ENCODE measurements at places on chromosomes 7 and 10. TPM values are rescaled to one million over a fixed set of nuclear protein-coding genes. Genes with fewer than 3 reads are reported as not detected.

- DNase-seq: no peak
These were observed 57.4 kb downstream of the DGKI start for GRCh38 chr7:137789215-137789882.

GRCh38 chr10:131787961-131788360 is 112.8 kb upstream of the PPP2R2D start:
- DNase-seq: no peak

DNA sequence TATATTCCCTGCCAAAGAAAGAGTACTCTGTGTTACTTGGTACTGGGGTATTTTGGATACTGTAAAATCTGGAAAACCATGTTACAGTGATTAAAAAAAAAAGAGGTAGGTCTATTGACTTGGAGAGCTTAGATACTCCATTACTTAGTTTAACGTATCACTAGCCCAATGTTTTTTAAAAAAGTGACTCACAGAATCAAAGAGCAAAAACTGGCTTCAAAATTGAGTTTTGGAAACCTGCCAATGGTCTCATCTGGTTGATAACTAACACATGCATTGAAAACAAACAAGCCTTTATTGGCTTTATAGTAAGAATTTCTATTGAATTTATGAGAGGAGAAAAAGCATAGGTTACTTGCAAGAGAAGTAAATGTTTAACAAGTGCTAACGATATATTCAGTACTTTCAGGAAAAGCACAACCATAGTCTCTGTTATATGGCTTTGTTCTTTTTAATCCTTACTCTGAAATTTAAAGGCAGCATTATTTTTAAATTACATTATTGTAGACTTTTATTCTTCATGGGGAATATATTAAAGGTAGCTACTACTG is 563.3 kb upstream of the SORCS1 start:
- peak; percentile 12 for DNase-seq

DNA sequence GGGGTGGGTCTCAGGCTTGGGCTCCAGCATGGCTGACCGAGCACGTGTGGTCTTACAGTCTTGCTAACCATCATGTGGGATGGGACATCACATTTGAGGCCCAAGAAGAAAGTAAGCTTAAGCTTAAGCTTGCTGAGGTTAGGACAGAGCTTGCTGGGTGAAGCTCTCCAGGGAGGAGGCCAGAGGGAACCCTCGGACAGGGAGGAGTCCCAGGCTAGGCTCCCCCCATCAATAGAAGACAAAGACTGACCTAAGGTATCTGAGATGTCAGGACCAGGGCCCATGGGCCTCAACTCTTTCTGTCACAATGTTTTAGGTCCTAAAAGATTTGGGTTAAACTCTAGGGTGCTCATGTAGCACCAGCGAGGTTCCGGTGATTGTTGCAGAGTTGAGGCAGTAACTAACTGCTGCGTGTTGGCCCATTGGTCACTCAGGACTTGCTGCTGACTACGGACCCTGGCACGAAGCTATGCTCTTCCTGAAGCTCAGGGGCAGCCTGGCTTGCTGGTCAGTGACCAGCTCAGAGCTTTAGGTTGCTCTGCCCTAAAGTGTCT is 10.5 kb downstream of the AKR1E2 start:
- no peak for DNase-seq

- no peak for DNase-seq
These were observed 21.6 kb upstream of the ZNF37A start for GRCh38 chr10:38072552-38072951.

- DNase-seq: no peak
These were observed 131.9 kb downstream of the SDK1 start for GRCh38 chr7:3432911-3433310.

DNA sequence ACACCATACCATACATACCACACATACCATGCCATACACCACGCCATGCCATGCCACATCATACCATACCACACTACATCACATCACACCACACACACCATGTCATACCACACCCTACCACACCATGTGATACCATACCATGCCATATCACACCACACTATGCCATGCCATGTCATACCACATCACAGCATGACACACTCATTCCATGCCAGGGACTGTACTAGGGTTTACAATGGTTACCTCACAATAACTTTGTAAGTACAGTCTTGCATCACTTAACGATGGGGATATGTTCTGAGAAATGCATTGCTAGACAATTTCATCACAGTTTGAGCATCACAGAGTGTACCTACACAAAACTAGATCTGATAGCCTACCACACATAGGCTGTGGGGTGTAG is 14.5 kb downstream of the PYROXD2 start:
- DNase-seq: no peak

DNA sequence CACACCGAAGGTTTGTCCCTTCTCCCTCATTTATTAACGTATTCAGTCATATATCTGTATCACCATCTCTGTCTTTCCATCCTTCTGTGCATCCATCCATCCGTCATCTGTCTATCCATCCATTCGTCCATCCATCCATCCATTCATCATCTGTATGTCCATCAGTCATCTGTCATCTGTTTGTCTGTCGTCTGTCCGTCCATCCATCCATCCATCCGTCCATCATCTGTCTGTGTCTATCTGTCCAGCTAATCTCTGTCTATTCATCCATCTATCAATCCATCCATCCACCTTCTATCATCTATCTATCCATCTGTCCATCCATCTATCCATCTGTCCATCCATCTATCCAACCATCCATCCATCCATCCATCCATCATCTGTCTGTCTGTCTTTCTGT is 213.9 kb downstream of the TYW1 start:
- DNase-seq: no peak

- no peak for DNase-seq
These were observed 33.8 kb downstream of the MICALL2 start for GRCh38 chr7:1425292-1426136.

DNA sequence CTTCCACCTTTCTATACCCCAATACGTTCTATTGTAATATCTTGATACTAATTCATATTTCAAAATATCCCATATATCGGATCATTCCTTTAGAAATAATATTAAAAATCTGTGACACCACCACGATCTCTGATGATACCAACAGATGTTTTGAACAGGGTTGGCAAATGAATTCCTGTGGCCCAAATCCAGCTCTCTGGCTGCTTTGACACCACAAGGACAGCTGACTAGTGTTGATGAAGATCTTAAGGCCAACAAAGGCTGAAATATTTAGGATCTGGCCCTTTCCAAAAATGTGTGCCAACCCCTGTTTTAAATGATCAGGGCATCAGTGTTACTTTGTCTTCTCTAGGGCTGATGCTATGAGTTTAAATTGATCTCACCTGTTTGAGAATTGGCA is 380.7 kb upstream of the PFKP start:
- no peak for DNase-seq

DNA sequence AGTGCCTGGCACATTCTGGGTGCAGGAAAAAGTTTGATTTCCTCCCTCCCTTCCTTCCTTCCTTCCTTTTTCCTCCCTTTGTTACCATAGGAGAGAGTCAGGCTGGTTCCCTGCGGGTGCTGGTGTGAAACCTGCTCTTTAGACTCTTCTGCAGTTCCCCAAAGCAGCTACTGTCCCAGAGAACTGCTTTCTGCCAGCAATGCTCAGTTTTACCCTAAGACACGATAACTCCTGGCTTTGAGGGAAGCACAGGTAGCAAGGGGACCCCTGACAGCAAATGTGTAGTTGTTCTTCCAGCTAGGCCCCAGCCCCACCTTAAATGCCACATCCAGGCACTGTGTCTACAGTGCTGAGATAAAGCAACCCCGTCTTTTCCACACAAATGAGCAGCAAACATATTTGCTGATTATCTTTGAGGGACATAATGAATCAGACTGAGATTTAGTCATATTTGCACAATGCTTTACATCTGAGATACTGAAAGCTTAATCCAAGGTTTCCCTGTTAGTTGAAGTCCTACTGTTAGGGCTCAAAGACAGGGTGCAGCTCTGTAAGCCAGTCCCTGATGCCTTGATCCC is 55.5 kb downstream of the MET start:
- DNase-seq: no peak

GRCh38 chr10:25974897-25975459 is 40.9 kb downstream of the MYO3A start:
- DNase-seq: no peak

DNA sequence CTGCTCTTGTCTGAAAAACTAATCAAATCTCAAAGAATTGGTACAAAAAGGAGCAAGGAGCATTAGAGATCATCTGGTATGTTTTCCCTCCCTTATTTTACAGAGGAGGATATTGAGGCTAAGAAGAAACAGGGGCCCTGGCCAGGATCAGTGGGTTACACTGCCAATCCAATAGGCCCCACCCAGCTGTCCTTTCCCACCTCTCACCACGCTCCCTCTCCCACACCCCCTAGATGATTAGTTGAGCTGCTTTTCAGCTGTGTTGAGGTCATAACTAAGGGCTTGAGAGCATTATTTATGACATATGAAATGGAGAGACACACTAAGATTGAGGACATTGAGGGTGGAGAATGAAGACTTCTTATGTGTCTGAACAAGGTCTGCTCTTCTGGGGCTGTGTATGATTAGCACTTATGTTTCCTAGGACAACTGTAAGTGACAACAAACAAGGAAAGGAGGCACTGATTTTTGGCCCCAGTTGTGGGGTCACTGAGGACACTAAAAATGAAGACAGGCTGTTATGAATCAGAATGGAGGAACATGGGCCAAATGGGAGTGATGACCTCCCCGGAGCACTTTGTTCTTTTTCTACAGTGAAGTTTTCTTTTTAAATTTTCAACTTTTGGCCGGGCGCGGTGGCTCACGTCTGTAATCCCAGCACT is 26.5 kb downstream of the VWA2 start:
- no peak for DNase-seq

- DNase-seq: no peak
These were observed 25.2 kb upstream of the POT1 start for GRCh38 chr7:124954790-124955189.

- DNase-seq: no peak
These were observed 90.2 kb upstream of the RAB18 start for GRCh38 chr10:27413831-27414348.

DNA sequence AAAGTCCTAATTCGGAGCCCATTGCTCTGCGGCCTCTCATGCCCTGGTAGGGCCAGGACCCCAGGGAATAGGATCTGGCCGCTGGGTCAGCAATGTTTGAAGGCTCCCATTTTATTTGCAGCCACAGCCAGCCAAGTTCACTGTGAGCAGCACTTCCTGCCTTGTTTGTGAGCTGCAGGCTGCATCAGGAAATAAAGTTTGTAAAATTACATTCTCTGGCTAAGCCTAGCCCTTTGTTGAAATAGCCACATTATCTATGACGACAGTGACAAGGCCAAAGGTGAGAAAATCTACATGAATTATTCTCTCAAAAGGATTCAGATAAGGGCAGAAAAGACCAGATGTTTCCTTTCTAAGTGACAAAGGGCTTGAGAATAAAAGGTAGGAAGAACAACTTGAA is 23.7 kb upstream of the ITGB1 start:
- peak; percentile 91 for DNase-seq

- no peak for DNase-seq
These were observed 43.7 kb downstream of the HIF1AN start for GRCh38 chr10:100579261-100580090.

GRCh38 chr7:102975854-102976253 is 63.1 kb downstream of the LRRC17 start:
- DNase-seq: no peak

DNA sequence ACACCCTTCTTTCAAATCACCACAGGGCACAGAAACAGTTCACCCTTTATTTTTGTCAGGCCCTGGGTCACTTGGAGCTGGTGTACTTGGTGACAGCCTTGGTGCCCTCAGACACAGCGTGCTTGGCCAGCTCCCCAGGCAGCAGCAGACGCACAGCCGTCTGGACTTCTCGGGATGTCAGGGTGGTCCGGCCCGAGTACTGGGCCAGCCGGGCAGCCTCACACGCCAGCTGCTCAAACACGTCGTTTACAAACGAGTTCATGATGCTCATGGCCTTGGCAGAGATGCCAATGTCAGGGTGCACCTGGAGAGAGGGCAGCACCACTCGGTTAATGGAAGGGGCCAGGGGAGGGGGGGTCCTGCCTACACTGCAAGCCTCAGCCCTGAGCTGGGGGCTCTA is 2.5 kb downstream of the H2BK1 start:
- DNase-seq: no peak

DNA sequence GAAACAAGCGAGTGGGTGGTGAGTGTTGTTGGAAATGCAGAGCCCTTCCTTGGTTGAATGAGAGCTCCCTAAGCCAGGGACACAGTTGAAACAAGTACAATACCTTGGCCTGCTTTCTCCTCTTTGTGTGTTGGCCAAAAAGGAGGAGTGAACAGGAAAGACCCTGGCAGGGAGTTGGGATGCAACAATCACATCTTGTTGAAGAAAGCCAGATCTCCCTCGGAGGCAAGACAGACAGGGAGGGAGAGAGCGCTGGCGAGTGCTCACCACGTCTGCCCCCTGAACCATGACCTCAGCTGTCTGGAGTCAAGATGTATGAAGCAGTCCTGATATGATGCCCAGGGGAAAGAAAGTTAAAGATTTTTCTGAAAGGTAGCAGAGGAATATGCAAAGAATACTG is 66.8 kb downstream of the ADAM12 start:
- no peak for DNase-seq

DNA sequence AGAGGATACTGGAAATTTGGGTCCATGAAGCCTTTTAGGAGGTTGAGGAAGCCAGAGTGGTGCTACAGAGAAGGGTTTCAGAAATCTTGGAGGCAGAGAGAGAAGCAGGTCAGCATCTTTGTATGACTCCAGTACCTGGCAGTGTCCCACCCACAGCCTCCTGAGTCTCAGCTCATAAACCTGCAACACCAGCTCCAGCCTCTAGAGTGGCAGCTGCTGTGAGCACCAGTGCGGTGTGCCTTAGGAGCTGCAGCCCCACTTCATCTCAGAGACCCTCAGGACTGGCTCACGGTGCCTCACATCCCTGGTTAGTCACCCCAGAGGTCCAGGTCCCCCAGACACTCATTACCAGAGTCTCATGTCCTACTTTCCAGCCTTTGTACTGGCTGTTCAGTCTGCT is 84.8 kb upstream of the PRKAR2B start:
- DNase-seq: no peak

Gene TIMM23B
- total RNA-seq: 2.8 TPM

Gene FOXI2
- not detected for total RNA-seq

Gene UFSP1
- 11.8 TPM for total RNA-seq

Gene IMPDH1
- total RNA-seq: 44.7 TPM

Gene FXYD4
- not detected for total RNA-seq

Measured in Caki2 (cell line).